Aorta (tissue), 5 donors: ENCODE measurements at places on chromosomes 12 and 14. TPM values are rescaled to one million over a fixed set of nuclear protein-coding genes. Genes with fewer than 3 reads are reported as not detected.

DNA sequence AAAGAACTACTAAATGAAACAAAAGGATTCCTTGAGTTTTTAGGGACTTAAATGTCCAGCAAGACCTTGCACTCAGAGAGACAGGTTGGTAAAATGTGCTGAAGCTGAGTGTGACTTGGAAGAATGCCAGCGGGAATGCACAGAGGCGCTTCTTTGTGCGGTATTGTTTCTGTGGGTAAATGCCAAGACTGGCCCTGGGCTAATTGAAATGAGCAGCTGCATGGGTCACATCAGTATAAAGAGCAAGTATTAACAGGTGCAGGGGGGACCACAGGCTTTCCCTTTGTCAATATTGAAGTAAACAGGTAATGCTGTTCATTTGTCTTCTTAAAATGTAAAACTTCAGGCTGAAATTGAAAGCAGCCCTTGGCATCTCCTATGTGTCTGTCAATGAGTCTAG is 74.3 kb downstream of the LMO3 start:
- H3K27me3 ChIP-seq, result no peaks in the 10 kb centered on the region
- H3K36me3 ChIP-seq, result no peaks in the 10 kb centered on the region
- no peak overlapping the region for H3K27ac ChIP-seq
- no peak for DNase-seq
- no peaks in the 10 kb centered on the region for H3K4me1 ChIP-seq

GRCh38 chr12:80490329-80490728 is 46.3 kb downstream of the PTPRQ start:
- no peaks in the 10 kb centered on the region for H3K4me1 ChIP-seq
- no peak overlapping the region for H3K4me3 ChIP-seq
- no peaks in the 10 kb centered on the region for H3K36me3 ChIP-seq
- no peaks in the 10 kb centered on the region for H3K27me3 ChIP-seq

GRCh38 chr12:52423661-52424500 is 10.3 kb downstream of the KRT75 start:
- no peak for DNase-seq
- H3K4me3 ChIP-seq, result no peak overlapping the region
- no peak overlapping the region for H3K27ac ChIP-seq
- H3K27me3 ChIP-seq, result no peaks in the 10 kb centered on the region

- DNase-seq, result no peak
- H3K36me3 ChIP-seq, result no peaks in the 10 kb centered on the region
These were observed 1.4 kb downstream of the ASPG start for GRCh38 chr14:104086661-104087461.

GRCh38 chr12:68267892-68268396 is 14.5 kb upstream of the IL22 start:
- no peak overlapping the region for H3K27ac ChIP-seq
- H3K27me3 ChIP-seq, result no peaks in the 10 kb centered on the region
- no peaks in the 10 kb centered on the region for H3K36me3 ChIP-seq
- H3K4me3 ChIP-seq, result no peak overlapping the region
- no peaks in the 10 kb centered on the region for H3K4me1 ChIP-seq

DNA sequence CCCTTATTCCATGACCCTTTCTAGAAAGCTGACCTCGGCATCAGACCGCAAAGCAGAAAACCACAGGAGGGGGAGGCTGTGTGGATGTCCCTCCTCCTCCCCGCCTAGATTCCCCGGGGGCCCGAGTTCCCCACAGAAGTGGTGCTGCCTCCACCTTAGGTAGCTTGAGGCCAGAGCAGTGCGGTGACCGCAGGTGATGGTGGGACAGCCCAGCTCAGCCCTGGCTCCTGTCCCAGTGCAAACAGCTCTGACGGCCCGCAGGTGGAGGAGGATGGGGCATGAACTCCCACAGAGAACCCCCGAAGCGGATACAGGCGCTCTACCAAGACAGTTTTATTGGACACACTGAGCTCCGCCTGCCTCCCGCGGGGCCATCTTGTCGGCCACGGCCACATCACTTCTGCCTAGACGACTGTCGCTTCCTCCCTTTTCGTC is 19.5 kb downstream of the ARL6IP4 start:
- no peak overlapping the region for H3K4me3 ChIP-seq
- no peaks in the 10 kb centered on the region for H3K36me3 ChIP-seq
- H3K4me1 ChIP-seq, result no peaks in the 10 kb centered on the region
- no peak overlapping the region for H3K27ac ChIP-seq
- H3K27me3 ChIP-seq, result no peaks in the 10 kb centered on the region
- no peak for DNase-seq

GRCh38 chr14:53807542-53807941 is 149.1 kb downstream of the BMP4 start:
- H3K4me3 ChIP-seq, result no peak overlapping the region
- DNase-seq, result no peak
- H3K27ac ChIP-seq, result no peak overlapping the region
- H3K27me3 ChIP-seq, result no peaks in the 10 kb centered on the region

DNA sequence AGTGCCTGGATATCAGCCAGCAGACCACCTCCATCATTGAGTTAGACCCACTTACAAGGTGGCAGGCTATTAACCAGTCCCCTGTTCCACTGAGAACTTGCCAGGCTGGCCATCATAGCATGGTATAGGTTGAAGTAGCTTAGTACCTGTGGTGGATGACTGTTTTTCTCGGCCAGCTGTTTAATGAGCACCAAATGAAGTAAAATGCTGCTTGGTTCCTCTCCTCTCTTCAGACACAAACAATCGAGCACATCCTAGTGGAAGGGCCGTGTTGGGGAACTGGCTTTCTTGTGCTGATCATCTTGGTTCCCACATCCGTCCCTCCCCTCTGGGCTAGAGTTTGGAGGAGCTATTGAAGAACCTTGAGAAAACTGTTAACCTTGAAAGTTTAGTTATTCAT is 486.2 kb downstream of the RAD51B start:
- H3K36me3 ChIP-seq, result no peaks in the 10 kb centered on the region
- no peak overlapping the region for H3K4me3 ChIP-seq
- no peaks in the 10 kb centered on the region for H3K27me3 ChIP-seq
- H3K4me1 ChIP-seq, result peaks cover 4% of the 10 kb centered on the region
- H3K27ac ChIP-seq, result no peak overlapping the region

- no peaks in the 10 kb centered on the region for H3K36me3 ChIP-seq
- no peak overlapping the region for H3K27ac ChIP-seq
- no peak for DNase-seq
- no peak overlapping the region for H3K4me3 ChIP-seq
- H3K27me3 ChIP-seq, result no peaks in the 10 kb centered on the region
These were observed 39.4 kb downstream of the RTN1 start for GRCh38 chr14:59831121-59831730.

The PZP gene
- total RNA-seq, result 0.87 TPM

GRCh38 chr12:116122628-116123027 is 154.9 kb downstream of the MED13L start:
- DNase-seq, result no peak
- no peak overlapping the region for H3K4me3 ChIP-seq

The PLEKHD1 gene
- total RNA-seq, result 0.30 TPM

The SLC6A15 gene
- total RNA-seq, result 0.15 TPM

The RNF212B gene
- not detected for total RNA-seq

DNA sequence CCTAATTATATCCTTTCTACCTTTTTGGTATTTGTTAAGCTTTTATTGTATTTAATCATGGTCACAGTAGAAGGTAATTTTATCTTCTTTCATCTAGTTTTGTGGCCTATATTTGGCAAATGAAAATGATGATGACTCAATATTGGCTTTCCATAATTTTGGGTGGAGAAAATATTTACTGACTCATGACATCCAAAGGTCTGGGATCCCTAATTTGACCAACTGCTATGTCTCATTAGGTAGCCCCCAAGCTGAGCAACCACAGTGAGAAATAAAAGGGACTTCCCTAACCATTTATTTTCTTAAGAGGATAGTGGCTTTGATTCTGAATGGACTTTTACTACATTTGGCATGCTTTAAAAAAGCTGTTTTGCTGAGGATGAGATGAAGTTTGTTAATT is 289.5 kb downstream of the RMST start:
- H3K4me3 ChIP-seq, result no peak overlapping the region
- no peaks in the 10 kb centered on the region for H3K27me3 ChIP-seq
- H3K36me3 ChIP-seq, result no peaks in the 10 kb centered on the region
- no peak for DNase-seq

The LRIG3 gene
- 23.3 TPM for total RNA-seq

The YEATS4 gene
- total RNA-seq, result 11.6 TPM

The ANO2 gene
- total RNA-seq, result 30.8 TPM

GRCh38 chr12:62683776-62684569 is 217.3 kb downstream of the MON2 start:
- H3K27me3 ChIP-seq, result no peaks in the 10 kb centered on the region
- H3K4me3 ChIP-seq, result no peak overlapping the region
- H3K4me1 ChIP-seq, result peaks cover 9% of the 10 kb centered on the region

The FGFR1OP2 gene
- 55.2 TPM for total RNA-seq

- DNase-seq, result peak; percentile 22
- no peak overlapping the region for H3K4me3 ChIP-seq
These were observed 64.0 kb downstream of the GALNT16 start for GRCh38 chr14:69323999-69324282.

The CLEC6A gene
- not detected for total RNA-seq

DNA sequence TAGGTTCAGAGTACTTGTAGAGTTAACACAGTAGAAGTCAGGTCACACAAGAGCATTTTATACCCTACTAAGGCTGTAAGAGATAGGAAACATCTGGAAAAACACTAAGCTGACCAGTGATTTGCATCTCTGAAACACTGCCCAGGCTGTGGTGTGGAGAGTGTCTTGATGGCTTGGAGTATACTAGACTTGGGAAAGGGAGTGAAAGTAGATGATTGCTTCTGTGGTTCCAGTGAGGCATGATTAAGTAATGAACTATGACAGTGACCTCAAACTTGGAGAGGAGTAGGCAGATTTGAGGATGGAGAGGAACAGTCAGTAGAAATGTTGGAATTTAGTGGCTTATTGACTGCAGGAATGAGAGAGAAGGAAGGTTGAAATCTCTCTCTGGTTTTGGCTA is 201.2 kb downstream of the FLRT2 start:
- no peak for DNase-seq
- H3K4me3 ChIP-seq, result no peak overlapping the region
- no peaks in the 10 kb centered on the region for H3K36me3 ChIP-seq
- H3K27me3 ChIP-seq, result no peaks in the 10 kb centered on the region
- no peaks in the 10 kb centered on the region for H3K4me1 ChIP-seq

GRCh38 chr14:50397390-50398188 is 908 bp upstream of the CDKL1 start:
- H3K4me1 ChIP-seq, result peaks cover 1% of the 10 kb centered on the region
- no peaks in the 10 kb centered on the region for H3K36me3 ChIP-seq
- H3K27ac ChIP-seq, result no peak overlapping the region
- H3K4me3 ChIP-seq, result peak overlapping the region; percentile 97

DNA sequence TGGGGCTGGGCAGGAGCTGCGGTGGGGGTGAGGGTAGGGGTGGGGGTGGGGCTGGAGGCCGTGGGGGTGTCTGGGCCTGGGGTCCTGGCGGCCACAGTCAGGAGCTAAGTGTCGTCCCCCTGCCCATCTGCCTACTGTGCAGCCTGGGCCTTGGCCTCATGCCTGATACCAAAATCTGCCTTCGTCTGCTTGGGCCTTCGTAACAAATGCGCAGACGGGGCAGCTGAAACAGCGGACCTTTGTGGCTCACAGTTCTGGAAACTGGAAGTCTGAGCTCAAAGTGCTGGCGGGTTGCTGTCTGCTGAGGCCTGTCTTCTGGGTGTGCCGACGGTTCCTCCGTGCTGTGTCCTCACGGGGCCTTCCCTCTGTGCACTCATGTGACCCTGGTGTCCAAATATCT is 61.7 kb downstream of the KIF26A start:
- no peak overlapping the region for H3K27ac ChIP-seq
- H3K4me1 ChIP-seq, result no peaks in the 10 kb centered on the region
- H3K4me3 ChIP-seq, result no peak overlapping the region
- no peaks in the 10 kb centered on the region for H3K27me3 ChIP-seq
- DNase-seq, result no peak
- H3K36me3 ChIP-seq, result no peaks in the 10 kb centered on the region

The RASAL1 gene
- not detected for total RNA-seq

DNA sequence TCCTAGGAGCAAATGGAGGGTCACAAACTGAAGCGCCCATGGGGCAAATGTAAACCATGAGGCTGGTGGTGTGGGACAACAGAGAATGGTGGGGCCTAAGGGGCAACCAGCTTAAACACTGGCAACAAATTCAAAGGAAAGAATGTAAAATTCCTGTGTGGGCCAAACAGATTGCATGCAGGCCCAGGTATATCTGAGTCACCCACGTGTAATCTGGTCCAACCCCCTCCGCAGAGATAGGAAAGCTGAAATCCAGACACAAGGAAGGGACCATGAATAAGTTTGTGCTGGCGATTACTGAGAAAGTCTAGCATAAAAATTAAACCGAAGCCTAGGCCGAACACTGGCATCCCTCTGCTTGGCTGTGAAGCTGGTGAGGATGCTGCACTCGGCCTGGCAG is 71.6 kb downstream of the ITPK1 start:
- no peaks in the 10 kb centered on the region for H3K27me3 ChIP-seq
- H3K27ac ChIP-seq, result peak overlapping the region; percentile 54
- no peaks in the 10 kb centered on the region for H3K36me3 ChIP-seq
- no peak for DNase-seq

DNA sequence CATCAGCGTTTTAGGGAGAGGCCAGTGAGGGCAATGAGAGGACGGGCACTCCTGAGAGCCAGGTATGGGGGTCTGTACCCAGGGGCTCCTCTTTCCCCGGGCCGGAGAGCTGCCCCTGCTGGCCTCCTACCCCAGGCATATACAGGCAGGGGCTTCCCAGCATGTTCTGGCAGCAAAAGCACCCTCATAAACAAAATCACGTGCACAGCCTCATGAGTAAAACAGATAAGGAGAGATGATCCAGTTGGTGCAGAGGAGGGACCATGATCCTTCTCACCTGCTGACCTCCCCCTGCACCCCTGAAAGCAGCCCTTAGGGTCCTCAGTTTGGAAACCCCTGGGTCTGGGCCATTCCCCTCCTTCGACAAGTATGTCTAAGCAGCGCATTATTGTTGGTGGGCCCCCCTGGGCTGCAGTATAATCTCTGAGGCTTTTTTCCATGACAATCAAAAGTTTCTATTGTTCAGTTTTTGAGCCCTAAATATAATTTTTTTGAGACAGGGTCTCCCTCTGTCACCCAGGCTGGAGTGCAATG is 5.0 kb upstream of the KRT4 start:
- no peak overlapping the region for H3K27ac ChIP-seq
- H3K27me3 ChIP-seq, result no peaks in the 10 kb centered on the region
- DNase-seq, result peak; percentile 23
- H3K4me3 ChIP-seq, result no peak overlapping the region
